ENCODE measurements at places on chromosomes 3 and 15. TPM values are rescaled to one million over a fixed set of nuclear protein-coding genes. Genes with fewer than 3 reads are reported as not detected.

Gene ELL3
- 5.4 TPM for total RNA-seq

Gene SNX33
- total RNA-seq = 11.1 TPM

Gene MAP6D1
- total RNA-seq = 2.0 TPM

Gene SLCO3A1
- total RNA-seq = 4.4 TPM

Gene LNP1
- total RNA-seq = 12.3 TPM

Gene FOXB1
- total RNA-seq = not detected

Gene ZDHHC3
- 56.1 TPM for total RNA-seq

Gene TF
- 1.2 TPM for total RNA-seq

Gene CDC25A
- 3.7 TPM for total RNA-seq

Gene LEKR1
- 2.7 TPM for total RNA-seq

Gene TRH
- 0.16 TPM for total RNA-seq

Gene NMB
- total RNA-seq = 1.6 TPM

Gene GASK1A
- total RNA-seq = 25.1 TPM

Gene MYL3
- 19.8 TPM for total RNA-seq

Gene KY
- total RNA-seq = 4.9 TPM

Gene SEMA3F
- 10.8 TPM for total RNA-seq

Gene COL7A1
- total RNA-seq = 20.0 TPM

Gene UBE2E1
- 122 TPM for total RNA-seq

Gene IQCF5
- total RNA-seq = not detected

Gene IGDCC3
- total RNA-seq = 1.4 TPM

Gene SLC22A14
- 0.16 TPM for total RNA-seq

Gene CILP
- total RNA-seq = 49.3 TPM

Gene DAG1
- total RNA-seq = 34.1 TPM

Gene COPG1
- 127 TPM for total RNA-seq

Gene STRA6
- 21.9 TPM for total RNA-seq

Gene SLC24A5
- 0.26 TPM for total RNA-seq

Gene CCDC39
- not detected for total RNA-seq

Gene CCK
- not detected for total RNA-seq

Gene UBP1
- total RNA-seq = 59.6 TPM

Gene NTRK3
- total RNA-seq = 26.4 TPM

Gene PPP1R14D
- not detected for total RNA-seq

Gene MCF2L2
- 3.6 TPM for total RNA-seq

Gene C3orf49
- total RNA-seq = not detected

Gene C3orf80
- 1.0 TPM for total RNA-seq

Gene FBXL22
- total RNA-seq = 26.2 TPM

Gene GATA2
- total RNA-seq = 19.2 TPM
